ENCODE measurements at places on chromosomes 3 and 15.
A peak's percentile ranks its signal among the peaks of the same experiment; 100 is the strongest.

- no peak for DNase-seq
Measured at GRCh38 chr3:2198776-2199279, 100.2 kb downstream of the CNTN4 start.

GRCh38 chr3:144018776-144019175, 47.2 kb downstream of the DIPK2A start:
- DNase-seq = no peak

DNA sequence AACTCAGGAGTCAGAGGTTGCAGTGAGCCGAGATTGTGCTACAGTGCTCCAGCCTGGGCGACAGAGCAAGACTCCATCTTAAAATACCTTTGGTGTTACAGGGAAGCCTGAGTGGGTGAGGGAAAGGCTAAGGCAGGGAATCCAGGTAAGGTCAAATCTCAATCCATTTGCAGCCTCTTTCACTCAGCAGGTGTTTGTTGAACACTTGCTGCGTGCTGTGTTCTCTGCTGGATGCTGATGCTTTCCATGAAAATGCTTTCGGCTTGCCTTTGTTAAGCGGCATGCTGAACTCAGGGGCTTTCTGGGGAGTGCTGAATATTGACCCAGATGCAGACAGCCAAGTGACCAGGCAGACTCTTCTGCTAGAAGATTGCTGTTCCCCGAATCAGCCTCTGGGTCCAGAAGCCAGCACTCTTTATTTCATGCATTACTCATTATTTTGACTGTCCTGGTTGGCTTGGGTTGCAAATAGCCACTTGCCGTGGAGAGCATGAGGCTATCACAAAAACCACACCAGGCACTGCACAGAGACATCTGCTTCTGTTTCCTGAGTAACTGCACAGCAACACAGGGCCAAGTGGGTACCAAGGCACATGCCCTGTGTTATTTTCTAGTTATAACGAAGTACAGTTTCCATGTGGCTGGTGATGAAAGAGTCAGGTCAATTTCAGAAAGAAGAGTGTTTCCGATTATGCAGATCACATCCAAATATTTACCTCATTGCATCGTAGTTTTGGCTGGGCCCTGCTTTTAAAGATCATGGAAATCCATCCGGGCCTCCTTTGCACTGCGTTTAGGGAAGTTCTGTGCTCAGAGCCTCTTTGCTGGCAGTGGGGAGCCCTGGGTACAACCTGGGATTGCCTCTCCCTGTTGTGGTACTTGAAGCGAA, 88.6 kb downstream of the THSD4 start:
- no peak for DNase-seq

- no peak for DNase-seq
Measured at GRCh38 chr15:80607287-80607980, 87.7 kb upstream of the ABHD17C start.

DNA sequence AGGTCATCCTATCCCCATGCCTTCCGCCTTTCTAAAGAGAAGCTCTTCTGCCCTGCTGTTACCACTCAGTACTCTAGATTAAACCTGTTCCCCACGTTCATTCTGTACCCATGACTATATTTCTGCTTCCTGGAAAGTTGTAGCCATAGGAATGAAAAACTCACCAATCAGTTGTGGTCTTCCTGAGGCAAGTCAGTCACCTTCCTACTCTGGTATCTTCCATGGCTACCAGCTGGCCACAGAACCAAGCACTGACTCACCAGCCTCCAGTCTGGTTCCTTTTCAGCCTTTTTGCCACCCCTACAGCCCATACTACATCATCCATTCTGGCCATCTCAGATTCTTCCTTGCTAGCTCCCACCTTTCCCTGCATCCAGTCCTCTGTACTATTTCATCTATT, 46.4 kb downstream of the TMEM44 start:
- no peak for DNase-seq

GRCh38 chr3:3771094-3771493, 28.1 kb upstream of the LRRN1 start:
- DNase-seq = no peak

GRCh38 chr15:43213466-43213865, 7.4 kb downstream of the EPB42 start:
- DNase-seq = no peak

DNA sequence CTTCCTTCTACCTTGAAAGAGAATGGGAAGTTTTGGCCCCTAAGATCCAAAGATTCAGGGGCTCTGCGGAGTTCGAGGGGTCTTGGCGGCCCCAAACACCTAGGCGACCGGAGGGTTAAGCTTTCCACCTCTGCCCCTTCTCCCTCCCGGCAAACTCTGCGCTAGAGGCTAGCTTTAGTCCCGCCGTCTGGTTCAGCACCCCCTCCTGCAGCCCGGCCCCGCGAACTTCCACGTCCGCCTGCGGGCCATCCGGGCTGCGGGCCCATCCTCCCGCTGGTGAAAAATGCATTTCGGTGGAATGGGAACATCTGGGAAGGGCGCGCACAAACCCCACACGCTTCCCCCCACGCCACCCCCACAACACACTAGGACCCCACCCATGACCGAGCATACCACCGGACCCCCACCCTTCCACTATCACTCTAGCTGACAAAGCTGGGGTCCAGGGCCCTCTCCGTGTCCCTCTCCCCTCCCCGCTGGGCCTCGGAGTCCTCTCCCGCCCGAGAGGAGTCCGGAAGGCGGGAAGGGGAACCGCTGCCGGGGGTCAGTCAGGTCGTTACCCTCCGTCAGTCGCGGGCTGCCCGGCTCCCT, 1.0 kb downstream of the SHOX2 start:
- DNase-seq = no peak

DNA sequence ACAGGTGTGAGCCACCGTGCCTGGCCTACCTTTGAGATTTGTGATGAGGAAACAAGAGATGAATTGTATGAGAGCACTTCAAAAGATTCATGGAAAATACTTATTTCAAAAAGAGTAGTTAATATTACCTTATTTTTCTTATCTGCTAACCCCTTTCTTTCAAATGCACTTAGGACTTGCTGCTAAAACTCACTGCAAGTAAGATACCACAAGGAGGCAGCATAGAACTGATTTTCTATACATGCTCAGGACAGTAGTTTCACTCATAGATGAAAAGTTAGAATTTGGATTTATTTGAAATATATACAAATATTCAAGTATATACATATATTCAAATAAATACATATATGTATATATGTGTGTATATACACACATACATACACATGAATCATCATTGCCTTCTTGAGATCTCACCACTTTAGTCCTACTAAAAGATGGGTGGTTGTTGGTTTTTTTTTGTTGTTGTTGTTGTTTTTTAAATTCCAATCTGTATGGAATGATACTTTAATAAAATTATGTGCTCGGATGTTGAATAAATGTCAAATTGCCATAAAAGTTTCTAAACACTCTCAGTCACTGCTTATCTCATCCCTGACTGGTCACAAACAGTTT, 2.4 kb downstream of the CCNDBP1 start:
- DNase-seq = no peak

DNA sequence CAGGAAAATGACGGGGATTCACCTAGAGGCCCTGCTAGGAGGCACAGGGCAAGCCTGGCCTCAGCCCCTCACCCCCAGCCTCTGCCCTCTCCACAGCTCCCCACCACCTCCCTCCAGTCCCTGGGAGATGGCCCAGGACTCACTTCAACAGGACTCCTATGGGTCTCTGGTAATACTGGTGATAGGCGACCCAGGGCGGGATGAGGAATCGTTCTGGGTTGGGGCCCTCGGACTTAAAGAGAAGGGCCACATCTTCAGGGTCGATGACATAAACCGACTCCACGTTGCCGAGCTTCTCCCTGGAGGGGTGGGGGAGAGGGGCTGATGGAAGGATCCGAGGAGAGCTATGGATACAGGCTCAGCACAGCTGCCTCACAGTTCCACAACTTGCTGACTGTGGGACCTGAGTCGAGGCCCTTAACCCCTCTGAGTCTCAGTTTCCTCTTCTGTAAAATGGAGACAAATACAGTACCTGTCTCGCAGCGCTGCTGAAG, 19.6 kb downstream of the CYP11A1 start:
- no peak for DNase-seq

DNA sequence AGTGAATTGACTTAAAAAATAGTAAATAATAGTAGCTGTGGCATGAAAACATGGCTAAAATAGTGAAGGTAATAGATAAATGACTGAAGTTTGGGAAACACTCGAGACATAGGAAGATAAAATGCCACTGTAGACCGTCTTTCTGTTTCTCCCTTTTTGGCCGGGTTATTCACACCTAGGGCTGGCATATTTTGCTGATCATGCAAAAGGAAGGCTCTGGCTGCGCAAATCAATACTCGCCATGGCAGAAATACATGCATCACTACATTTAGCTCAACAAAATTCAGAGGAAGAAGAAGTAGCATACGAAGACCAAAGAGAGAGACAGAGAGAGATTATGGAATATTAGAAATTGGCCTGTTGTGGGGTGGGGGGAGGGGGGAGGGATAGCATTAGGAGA, 242.2 kb upstream of the KBTBD8 start:
- DNase-seq = no peak

- DNase-seq = peak; percentile 92
Measured at GRCh38 chr15:34209421-34210282, at the start of gene KATNBL1. KATNBL1 (minus strand) TSS chr15:34210096; CDS start chr15:34163676, 46,420 bp downstream.

- DNase-seq = no peak
Measured at GRCh38 chr15:20652914-20653313, 111.3 kb upstream of the GOLGA6L6 start.

DNA sequence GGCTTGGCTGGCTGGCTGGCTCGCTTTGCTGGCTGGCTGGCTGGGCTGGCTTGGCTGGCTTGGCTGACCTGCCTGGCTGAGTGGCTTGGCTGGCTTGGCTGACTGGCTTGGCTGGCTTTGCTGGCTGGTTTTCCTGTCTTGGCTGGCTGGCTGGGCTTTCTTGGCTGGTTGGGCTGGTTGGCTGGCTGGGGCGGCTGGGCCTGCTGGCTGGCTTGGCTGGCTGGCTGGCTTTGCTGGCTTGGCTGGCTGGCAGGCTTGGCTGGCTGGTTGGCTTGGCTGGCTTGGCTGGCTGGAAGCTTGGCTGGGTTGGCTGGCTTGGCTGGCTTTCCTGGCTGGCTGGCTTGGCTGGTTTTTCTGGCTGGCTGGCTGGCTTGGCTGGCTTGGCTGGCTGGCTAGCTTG, 435.6 kb downstream of the GOLGA6L6 start:
- no peak for DNase-seq

DNA sequence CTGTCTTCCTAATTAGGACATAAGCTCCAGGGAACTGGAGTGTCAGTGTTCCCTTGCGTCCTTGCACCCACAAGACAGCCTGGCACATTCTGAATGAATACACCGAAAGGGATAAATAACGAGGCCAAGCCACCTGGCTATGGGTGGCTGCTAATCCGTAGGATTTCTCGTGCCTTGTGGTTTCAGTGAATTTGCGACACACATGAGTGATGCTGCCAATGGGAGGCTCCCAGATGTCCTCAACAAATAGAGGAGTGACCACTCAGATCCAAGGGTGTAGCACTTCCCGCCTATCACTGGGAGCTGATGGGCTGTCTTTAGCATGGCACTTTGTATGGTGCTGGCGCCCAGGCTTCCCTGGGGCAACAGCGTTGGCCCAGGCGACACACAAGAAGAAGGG, 43.4 kb downstream of the APBA2 start:
- DNase-seq = no peak

DNA sequence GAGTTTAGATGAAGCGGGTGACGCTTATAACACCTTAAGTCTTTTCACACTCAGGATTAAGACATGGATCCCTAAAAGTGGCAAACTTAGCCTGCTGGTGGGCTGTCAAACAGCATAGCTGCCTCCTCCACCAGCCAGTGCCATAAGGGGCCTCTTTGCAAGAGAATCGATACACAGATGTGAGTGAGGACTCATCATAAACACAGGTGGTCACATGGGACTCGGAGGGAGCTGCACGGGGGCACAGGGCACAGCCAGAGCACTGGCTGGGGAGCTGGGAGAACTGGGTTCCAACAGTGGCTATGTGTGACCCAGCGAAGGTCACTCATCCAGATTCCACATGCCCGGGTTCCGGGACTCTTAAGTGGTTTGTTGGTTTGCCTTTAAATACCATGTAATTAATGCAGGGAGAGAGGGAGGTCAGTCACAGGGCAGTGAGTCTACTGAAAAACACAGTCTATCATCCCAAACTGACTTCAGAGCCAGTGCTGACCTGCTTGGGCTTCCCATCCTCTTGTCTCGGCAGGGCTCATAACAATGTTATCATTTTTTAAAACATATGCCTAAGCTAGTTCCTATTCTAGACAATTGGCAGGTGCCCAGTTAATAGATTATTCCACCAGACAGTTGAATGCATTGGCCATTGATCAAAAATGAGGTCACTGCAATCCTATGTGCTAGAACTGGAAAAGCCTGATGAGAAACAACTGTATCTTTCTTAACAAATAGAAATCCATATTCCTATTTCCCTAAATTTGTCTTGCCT, 51.8 kb downstream of the SLC12A8 start:
- DNase-seq = no peak

- no peak for DNase-seq
Measured at GRCh38 chr3:138964264-138964663, 17.2 kb downstream of the FOXL2NB start.

DNA sequence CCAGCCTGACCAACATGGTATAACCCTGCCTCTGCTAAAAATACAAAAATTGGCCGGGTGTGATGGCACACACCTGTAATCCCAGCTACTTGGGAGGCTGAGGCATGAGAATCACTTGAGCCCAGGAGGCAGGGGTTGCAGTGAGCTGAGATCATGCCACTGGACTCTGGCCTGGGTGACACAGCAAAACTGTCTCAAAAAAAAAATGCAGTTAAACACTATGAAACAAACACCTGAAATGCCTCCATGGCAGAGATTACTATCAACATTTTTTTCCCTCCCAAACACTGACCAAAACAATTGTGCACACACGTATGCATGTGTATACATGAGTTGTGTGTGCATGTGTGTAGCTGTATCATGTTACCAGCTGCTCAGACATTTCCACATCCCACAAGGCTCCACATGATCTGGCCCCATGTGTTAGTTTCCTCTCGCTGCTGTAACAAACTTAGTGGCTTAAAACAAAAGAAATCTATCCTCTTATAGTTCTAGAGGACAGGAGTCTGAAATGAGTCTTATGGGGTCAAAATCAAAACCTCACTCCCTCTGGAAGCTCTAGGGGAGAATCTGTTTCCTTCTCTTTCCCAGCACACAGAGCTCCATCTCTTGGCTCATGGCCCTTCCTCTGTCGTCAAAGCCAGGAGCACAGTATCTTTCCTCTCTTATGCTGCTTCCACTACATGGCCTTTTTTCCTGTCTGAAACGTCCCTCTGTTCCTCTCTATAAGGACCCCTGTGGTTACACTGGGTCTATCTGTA, 34.5 kb downstream of the SLC41A3 start:
- no peak for DNase-seq

GRCh38 chr3:50445919-50446318, 57.5 kb downstream of the CACNA2D2 start:
- DNase-seq = no peak

GRCh38 chr3:4222574-4223175, 80.5 kb upstream of the SETMAR start:
- no peak for DNase-seq

Data from stimulated activated CD8-positive, alpha-beta memory T cell treated with anti-CD3 and anti-CD28 coated beads, Interleukin-7, amount 100 ng/mL, for 4 hours (primary cell).